Type B pancreatic cell (in vitro differentiated cells): ENCODE measurements at places on chromosomes 6 and 20.

GRCh38 chr6:127812985-127813698, 87.7 kb downstream of the THEMIS start:
- no peak overlapping the region for H3K27ac ChIP-seq
- H3K27me3 ChIP-seq: peaks cover 3% of the 10 kb centered on the region
- H3K4me3 ChIP-seq: no peak overlapping the region
- H3K4me1 ChIP-seq: no peaks in the 10 kb centered on the region
- no peaks in the 10 kb centered on the region for H3K36me3 ChIP-seq

DNA sequence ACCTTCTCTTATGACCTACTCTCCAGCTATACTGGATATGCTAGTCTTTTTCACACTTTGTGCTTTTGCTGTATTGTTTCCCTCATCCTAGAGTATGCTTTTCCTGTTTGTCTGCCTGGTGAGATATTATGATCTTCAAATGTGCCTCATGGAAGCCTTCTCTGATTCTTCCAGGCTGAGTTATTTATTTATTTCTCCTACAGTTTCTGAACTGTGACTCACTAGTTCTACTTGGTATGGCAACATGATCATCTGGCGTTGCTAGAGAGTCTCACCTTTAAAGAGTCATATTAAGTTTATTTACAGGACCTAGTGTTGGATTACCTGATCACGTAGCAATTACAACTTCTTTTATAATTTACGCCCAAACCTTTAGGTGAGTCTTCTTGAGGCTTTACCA, 81.2 kb upstream of the HDAC2 start:
- H3K4me3 ChIP-seq: no peak overlapping the region
- peaks cover 7% of the 10 kb centered on the region for H3K4me1 ChIP-seq
- H3K36me3 ChIP-seq: no peaks in the 10 kb centered on the region
- peak overlapping the region; percentile 27 for H3K27ac ChIP-seq

- H3K27ac ChIP-seq: no peak overlapping the region
- H3K27me3 ChIP-seq: peaks cover 16% of the 10 kb centered on the region
- no peak overlapping the region for H3K4me3 ChIP-seq
- H3K36me3 ChIP-seq: no peaks in the 10 kb centered on the region
- H3K4me1 ChIP-seq: peaks cover 7% of the 10 kb centered on the region
- no peak for DNase-seq
Observed at GRCh38 chr20:51034988-51035656, 12.2 kb upstream of the KCNG1 start.

GRCh38 chr20:62876501-62876901, 14.9 kb upstream of the TCFL5 start:
- H3K4me3 ChIP-seq: no peak overlapping the region
- no peak overlapping the region for H3K27ac ChIP-seq
- DNase-seq: no peak
- H3K36me3 ChIP-seq: peaks cover 3% of the 10 kb centered on the region
- H3K4me1 ChIP-seq: peaks cover 19% of the 10 kb centered on the region
